ENCODE measurements at places on chromosomes 4 and X.

- DNase-seq: no peak
- no peaks in the 10 kb centered on the region for H3K36me3 ChIP-seq
- H3K27me3 ChIP-seq: no peaks in the 10 kb centered on the region
- H3K27ac ChIP-seq: no peak overlapping the region
These were observed 51.9 kb downstream of the GSPT2 start for GRCh38 chrX:51795136-51795535.

DNA sequence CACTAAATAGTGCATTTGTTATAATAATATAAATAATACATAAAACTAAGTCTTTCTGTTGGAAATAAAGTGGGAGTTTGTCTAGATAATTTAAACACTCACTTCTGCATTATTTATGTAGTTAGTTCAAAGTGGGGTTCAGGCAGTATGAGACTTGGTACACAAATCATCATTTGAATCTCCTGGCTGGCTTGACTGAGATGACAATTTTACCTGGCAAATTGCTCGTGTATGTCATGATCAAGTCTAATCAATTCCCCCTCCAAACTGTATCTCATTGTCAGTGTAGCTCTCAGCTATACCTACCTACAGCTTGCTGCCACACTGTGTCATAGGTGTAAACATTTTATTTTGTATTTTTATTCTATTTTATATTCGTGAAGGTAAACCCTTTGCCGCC, 563.4 kb upstream of the TENM3 start:
- no peaks in the 10 kb centered on the region for H3K36me3 ChIP-seq
- DNase-seq: no peak
- no peaks in the 10 kb centered on the region for H3K4me1 ChIP-seq
- H3K27me3 ChIP-seq: no peaks in the 10 kb centered on the region

DNA sequence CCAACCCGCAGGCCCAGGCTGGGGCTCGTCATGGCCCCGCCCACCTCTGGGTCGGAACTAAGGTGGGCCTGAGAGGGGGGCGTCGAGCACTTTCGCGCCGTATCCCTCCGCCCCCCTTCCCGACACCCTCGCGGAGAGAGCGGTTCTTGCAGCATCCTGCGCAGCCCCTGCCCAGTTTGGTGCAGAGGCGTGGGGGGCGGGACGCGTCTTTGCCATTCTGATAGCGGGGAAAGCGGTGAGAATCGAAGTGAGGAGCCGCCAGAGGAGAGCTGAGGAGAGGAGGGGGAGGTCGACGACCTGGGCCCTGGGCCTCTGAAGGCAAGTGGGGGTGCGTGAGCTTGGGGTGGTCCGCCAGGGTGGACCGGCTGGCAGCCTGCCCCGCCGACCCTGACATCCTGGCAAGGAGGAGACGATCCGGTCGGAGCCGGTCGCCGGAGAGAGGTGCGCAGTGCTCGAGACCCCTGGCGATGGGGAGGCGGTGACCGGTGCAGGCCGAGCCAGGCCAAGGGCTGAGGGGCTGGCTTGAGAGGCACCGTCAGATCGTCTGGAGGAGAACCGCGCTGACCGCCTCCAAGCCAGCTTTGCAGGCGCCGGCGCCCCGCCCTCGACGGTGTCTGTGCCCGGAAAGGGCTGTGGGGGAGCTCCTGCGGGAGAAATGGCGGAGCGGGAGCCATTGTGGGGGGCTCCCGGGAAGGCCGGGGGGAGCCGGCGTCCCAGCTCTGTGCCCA, 25.5 kb downstream of the GPRASP3 start:
- no peak overlapping the region for H3K4me3 ChIP-seq
- no peaks in the 10 kb centered on the region for H3K36me3 ChIP-seq
- no peaks in the 10 kb centered on the region for H3K4me1 ChIP-seq
- no peak overlapping the region for H3K27ac ChIP-seq

DNA sequence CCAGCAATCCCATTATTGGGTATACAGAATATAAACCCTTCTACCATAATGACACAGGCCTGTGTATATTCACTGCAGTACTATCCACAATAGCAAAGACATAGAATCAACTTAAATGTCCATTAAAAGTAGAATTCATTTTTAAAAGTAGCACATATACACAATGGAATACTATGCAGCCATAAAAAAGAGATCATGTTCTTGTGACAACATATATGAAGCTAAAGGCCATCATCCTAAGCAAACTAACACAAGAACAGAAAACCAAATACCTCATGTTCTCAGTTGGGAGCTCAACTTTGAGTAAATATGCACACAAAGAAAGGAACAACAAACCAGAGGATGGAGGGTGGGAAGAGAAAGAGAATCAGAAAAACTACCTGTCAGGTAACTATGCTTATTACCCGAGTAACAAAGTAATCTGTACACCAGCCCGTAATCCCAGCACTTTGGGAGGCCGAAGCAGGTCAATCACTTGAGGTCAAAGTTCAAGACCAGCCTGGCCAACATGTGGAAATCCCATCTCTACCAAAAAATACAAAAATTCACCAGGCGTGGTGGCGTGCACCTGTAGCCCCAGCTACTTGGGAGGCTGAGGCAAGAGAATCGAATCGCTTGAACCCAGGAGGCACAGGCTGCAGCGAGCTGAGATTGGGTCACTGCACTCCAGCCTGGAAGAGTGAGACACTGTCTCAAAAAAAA, 22.8 kb downstream of the DHX15 start:
- no peak for DNase-seq
- no peak overlapping the region for H3K27ac ChIP-seq
- H3K36me3 ChIP-seq: no peaks in the 10 kb centered on the region
- no peak overlapping the region for H3K4me3 ChIP-seq

- no peak for DNase-seq
- H3K4me1 ChIP-seq: no peaks in the 10 kb centered on the region
- no peaks in the 10 kb centered on the region for H3K36me3 ChIP-seq
- H3K27ac ChIP-seq: no peak overlapping the region
These were observed 35.7 kb downstream of the FRAS1 start for GRCh38 chr4:78092850-78093249.

DNA sequence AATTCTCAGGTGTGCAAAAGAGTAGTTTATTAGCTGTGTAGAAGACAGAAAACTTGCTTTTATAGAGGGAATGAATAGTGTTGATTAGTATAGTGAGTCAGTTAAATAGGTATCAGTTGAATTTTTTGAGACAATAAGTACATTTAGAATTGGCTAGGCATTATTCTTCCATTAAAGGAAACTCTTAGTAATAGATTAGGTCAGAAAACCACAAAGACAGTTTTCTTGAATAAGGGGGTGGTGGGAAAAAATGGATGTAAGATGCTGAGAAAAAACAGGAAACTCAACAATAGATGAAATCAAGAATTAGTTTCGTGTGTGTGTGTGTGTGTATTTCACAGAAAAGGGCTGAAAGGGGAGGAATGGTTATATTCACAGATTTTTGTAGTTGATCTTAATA, 16.8 kb downstream of the CD38 start:
- H3K27me3 ChIP-seq: no peaks in the 10 kb centered on the region

DNA sequence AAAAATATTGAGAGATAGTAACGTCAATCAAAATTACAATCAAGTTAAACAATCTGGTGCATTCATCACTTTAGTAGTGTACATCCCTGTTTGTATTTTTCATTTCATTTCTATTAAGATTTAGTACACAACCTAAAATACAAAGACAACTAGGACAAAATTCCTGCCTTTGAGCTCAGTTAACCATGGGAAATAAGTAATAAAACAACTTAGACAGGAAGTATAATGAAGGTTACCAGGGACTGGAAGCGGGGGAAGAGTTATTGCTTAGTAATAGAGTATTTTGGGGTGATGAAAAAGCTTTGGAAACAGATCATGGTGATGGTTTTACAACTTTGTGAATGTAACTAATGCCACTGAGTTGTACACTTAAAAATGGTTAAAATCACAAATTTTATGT, 25.6 kb upstream of the ATXN3L start:
- no peaks in the 10 kb centered on the region for H3K4me1 ChIP-seq
- no peaks in the 10 kb centered on the region for H3K36me3 ChIP-seq
- no peak for DNase-seq

- no peaks in the 10 kb centered on the region for H3K4me1 ChIP-seq
- no peak overlapping the region for H3K27ac ChIP-seq
- no peaks in the 10 kb centered on the region for H3K27me3 ChIP-seq
- no peak for DNase-seq
These were observed 17.3 kb upstream of the CWH43 start for GRCh38 chr4:48968814-48969213.

DNA sequence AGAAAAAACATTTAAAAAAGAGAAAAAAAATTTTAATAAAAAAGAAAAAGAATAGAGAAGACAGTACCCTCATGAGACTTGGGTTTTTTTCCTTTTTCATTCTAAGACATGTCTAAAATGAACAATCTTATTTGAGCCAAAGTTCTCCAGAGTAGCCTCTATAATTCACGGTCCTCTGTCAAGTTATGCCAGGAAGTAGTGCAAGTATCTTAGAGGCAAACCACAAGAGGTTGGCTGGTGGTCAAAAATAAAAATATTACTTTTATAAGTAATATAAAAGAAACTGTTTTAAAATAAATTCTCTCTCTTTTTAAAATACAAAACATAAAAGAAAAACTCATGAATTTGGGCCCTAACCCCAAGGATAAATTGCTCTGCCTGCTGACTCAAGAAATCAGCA, 26.5 kb downstream of the HNRNPDL start:
- no peaks in the 10 kb centered on the region for H3K36me3 ChIP-seq
- DNase-seq: no peak
- no peak overlapping the region for H3K4me3 ChIP-seq
- H3K4me1 ChIP-seq: no peaks in the 10 kb centered on the region
- no peaks in the 10 kb centered on the region for H3K27me3 ChIP-seq

DNA sequence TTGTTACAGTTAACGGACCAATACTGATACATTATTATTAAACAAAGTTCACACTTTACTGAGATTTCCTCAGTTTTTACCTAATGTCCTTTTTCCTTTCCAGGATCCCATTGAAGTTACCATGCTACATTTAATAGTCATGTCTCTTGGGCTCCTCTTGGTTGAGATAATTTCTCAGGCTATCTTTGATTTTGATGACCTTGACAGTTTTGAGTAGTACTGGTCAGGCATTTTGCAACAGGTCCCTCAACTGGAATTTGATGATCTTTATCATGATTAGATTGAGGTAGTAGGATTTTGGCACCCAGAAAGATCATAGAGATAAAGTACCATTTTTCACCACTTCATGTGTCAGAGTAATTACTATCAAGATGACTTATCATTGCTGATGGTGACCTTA, 53.8 kb downstream of the NDNF start:
- no peak for DNase-seq
- H3K36me3 ChIP-seq: no peaks in the 10 kb centered on the region
- no peaks in the 10 kb centered on the region for H3K4me1 ChIP-seq
- H3K27ac ChIP-seq: no peak overlapping the region
- no peaks in the 10 kb centered on the region for H3K27me3 ChIP-seq

GRCh38 chrX:16628946-16629595, 20.9 kb upstream of the S100G start:
- no peak for DNase-seq
- no peaks in the 10 kb centered on the region for H3K27me3 ChIP-seq
- H3K4me3 ChIP-seq: no peak overlapping the region
- no peaks in the 10 kb centered on the region for H3K36me3 ChIP-seq

- H3K4me3 ChIP-seq: no peak overlapping the region
- H3K27ac ChIP-seq: no peak overlapping the region
- H3K4me1 ChIP-seq: no peaks in the 10 kb centered on the region
- no peaks in the 10 kb centered on the region for H3K27me3 ChIP-seq
- DNase-seq: peak; percentile 2
- H3K36me3 ChIP-seq: no peaks in the 10 kb centered on the region
These were observed 85.7 kb upstream of the ITM2A start for GRCh38 chrX:79452881-79453280.

GRCh38 chr4:187714957-187715356, 280.6 kb upstream of the ZFP42 start:
- no peak overlapping the region for H3K27ac ChIP-seq
- H3K36me3 ChIP-seq: no peaks in the 10 kb centered on the region
- H3K27me3 ChIP-seq: no peaks in the 10 kb centered on the region
- H3K4me3 ChIP-seq: no peak overlapping the region

- DNase-seq: peak; percentile 44
- no peaks in the 10 kb centered on the region for H3K27me3 ChIP-seq
- no peak overlapping the region for H3K27ac ChIP-seq
- no peak overlapping the region for H3K4me3 ChIP-seq
- no peaks in the 10 kb centered on the region for H3K36me3 ChIP-seq
These were observed 202.9 kb downstream of the CHIC1 start for GRCh38 chrX:73765776-73766430.

DNA sequence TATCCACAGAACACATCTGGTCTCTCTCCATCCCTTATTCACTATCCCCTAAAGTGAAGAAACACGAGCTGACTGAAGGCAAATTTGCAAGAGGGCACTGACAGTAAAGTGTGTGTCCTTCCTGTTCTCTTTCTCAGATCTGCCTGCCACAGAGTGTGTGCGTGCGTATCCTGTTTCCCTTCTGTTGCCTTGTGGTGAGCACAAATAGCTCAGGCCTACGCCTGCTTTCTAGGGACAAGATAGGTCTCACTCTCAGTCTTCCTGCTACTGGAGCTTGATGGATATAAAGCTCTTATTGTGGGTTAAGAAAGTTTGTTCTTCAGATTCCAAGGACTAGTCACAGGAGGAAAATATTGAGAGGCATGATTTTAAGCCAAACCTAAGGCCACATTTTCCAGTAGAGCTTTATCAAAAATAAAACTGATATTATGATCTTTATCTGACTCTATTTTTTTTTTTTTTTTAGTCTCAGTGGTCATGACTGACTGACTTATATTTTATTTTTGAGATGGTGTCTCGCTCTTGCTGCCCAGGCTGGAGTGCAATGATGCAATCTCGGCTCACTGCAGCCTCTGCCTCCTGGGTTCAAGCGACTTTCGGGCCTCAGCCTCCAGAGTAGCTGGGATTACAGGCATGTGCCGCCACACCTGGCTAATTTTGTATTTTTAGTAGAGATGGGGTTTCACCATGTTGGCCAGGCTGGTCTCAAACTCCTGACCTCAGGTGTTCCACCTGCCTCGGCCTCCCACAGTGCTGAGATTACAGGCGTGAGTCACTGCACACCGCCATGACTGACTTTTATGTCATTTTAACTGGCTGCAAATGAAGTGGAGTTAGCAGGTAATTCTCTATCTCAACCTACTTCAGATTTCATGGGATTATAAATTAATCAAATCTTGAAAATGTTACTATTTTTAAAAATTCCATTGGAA, 140.3 kb upstream of the SH3RF1 start:
- no peaks in the 10 kb centered on the region for H3K4me1 ChIP-seq
- no peaks in the 10 kb centered on the region for H3K36me3 ChIP-seq
- no peak for DNase-seq
- H3K4me3 ChIP-seq: no peak overlapping the region

DNA sequence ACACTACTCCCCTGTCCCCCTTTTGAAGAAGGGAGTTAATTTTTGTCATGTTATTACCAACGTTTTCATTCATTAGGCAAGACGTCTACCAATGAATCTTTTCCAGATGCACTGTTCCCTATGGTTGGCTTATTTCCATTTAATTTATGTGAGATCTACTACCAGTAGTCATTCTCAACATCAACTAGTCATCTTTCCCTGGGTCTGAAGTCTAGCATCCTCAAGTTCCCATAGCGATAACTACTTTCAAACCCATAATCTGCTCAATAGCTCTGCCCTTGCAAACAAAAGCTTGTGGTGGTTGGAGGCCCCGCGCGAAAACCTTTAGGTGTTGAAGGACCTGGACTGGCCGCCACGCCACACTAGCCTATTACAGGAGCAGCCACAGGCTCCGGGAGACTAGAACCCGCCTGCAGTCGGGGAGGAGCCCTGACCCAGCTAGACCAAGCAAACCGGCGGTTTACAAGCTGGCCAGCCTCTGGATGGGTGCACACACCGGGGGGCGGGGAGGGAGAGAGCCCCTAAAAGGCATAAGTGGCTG, 746 bp downstream of the PPAT start:
- peak overlapping the region; percentile 84 for H3K27ac ChIP-seq
- peaks cover 24% of the 10 kb centered on the region for H3K4me1 ChIP-seq
- H3K4me3 ChIP-seq: peak overlapping the region; percentile 45
- no peaks in the 10 kb centered on the region for H3K36me3 ChIP-seq
- peak; percentile 54 for DNase-seq

- no peaks in the 10 kb centered on the region for H3K36me3 ChIP-seq
- DNase-seq: peak; percentile 42
- H3K4me1 ChIP-seq: peaks cover 7% of the 10 kb centered on the region
These were observed 278 bp downstream of the RELL1 start for GRCh38 chr4:37685823-37686372.
